ENCODE measurements at places on chromosomes 7 and 10.

GRCh38 chr10:50592961-50593418 is 30.8 kb downstream of the SGMS1 start:
- DNase-seq = no peak

DNA sequence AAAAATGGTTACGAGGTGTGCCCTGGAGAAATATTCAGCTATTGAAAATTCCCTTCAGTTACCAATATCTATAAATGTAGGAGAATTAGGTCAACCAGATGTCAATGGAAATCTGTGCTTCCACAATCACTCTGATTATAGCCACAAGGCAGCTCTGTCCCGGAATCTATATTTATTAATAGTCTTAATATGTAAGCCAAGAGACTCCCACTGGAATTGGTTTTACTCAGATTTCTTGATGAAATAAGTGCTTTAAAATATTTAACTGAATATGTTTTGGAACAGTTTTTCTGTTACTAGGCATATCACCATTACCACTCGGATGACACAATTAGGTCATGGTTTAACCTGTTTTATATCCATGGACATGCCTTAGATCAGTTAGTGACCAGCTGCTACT is 169.6 kb downstream of the POM121L12 start:
- DNase-seq = no peak

DNA sequence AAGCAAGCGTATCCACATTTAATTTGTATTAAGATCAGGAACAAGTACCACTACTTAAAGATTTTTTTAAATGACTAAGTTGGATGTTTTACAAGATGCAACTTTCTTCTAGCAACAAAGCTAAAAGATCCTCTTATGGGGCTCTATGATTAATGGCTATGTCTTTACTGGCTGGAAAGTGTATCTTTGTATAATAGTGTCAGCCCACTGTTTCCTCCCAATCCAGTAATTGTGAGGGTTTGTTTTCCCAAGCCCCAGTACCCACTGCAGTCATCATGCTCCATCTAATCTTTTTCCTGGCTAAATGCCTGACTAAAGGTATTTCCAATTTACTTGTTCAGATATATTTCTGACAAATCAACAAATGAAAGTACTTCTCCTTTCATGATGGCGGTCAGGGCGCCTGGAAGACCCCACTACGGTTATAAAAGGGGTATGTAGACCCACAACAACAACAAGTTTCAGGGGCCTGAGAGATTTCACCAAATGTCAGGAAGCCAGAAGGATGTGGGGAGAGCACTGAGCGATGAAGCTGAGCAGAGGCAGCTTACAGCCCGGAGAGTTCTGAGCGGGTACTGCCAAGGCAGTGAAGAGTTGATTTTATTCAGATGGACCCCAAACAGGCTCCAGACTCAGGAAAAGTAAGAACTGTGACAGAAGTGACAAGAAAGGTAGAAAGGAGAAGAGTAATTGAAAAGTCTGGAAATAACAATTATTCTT is 222.6 kb upstream of the KLF14 start:
- DNase-seq = no peak

DNA sequence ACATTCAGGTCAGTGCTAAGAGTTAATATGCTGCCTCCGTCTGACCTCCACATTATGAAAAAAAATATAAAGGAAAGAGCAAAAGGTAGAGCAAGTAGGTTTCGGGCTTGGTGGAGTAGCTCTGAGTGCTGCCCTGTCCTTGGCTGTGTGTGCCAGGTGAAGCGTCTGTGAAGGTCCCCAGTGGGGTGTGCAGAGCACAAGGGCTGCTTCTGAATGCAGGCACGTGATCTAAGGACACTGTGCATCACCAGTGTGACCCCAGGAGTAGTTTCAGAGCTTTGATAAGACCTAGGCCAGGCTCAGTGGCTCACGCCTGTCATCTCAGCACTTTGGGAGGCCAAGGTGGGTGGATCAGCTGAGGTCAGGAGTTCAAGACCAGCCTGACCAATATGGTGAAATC is 36.0 kb downstream of the KLF6 start:
- DNase-seq = no peak

- DNase-seq = no peak
Measured at GRCh38 chr7:15782656-15783055, 96.2 kb upstream of the MEOX2 start.

- DNase-seq = no peak
Measured at GRCh38 chr10:73983096-73984047, 14.5 kb upstream of the VCL start.

DNA sequence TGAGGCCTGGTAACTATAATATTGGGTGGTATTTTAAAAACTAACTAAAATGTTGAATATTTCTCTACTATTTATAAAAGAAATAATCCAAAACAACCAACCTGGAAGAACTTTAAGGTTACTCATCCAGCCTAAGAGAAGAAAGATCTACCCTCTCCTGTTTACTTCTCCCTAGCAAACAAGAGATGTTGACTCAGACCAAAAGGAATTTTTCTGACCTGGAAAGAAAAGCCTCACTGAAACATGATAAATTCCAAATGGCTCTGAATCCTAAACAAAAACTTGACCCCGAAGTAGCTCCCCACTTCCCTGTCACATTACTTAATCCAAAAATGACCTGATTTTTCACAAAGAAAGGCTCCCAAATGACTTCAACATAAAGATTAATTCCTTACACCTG is 101.2 kb downstream of the PARD3 start:
- no peak for DNase-seq

- DNase-seq = no peak
Measured at GRCh38 chr7:135168001-135168400, 2.5 kb downstream of the CYREN start.

GRCh38 chr10:125081931-125082330 is 78.4 kb downstream of the CTBP2 start:
- no peak for DNase-seq

DNA sequence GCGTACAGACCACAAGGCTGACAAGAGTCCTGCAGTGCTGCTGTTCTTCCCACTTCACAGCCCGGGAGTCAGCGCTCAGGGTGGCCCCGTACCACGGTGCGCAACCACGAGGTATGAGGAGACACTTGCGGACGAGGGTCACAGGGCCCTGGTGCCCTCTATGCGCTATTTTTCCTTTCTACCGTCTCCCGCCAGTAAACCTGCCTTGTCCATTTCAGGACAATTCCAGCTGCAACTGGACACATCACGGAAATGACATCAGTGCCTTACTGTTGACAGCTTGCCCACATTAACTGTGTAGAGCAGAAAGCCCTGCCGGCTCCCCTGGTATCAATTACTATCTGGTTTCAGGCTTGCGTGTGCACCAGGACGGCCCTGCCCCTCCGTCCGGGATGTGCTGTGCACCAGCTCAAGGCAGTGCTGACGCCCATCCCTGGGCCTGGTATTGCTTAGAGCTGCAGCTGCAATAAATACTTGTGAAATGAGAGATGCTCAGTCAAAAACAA is 65.1 kb downstream of the ZRANB1 start:
- no peak for DNase-seq

GRCh38 chr7:131753620-131754222 is 197.3 kb upstream of the PODXL start:
- DNase-seq = no peak

DNA sequence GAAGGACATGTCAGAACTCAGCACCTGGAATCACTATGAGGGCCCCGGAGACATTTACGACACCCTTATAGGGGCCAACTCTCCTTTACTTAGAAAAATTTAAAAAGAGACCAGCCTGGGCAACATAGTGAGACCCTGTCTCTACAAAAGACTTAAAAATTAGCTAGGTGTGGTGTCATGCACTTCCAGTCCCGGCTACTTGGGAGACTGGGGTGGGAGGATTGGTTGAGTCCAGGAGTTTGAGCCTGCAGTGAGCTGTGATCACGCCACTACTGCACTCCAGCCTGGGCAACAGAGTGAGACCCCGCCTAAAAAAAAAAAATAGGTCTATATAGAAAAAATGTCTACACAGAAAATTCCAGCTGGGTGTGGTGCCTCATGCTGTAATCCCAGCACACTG is 7.5 kb upstream of the CYTH3 start:
- no peak for DNase-seq

GRCh38 chr7:22577470-22578001 is 77.5 kb upstream of the STEAP1B start:
- peak; percentile 86 for DNase-seq

DNA sequence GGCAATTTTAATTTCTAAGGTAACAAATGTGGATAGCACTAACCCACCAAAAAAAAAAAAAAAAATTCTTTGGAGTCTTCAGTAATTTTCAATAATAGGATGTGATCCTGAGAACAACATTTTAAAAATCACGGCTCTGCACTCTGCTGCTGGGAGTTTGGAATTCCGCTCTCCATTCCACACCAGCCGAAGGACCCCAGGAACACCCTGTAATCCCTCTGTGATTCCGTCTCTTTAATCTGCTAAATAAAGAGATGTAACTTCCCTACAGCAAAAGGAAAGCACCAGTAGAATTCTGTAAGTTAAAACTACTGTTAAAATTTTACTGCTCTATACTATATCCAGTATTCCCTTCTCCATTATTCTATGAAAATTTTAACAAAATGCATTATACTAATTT is 284.5 kb downstream of the PTPRN2 start:
- no peak for DNase-seq

- no peak for DNase-seq
Measured at GRCh38 chr10:13089345-13089744, 10.6 kb upstream of the OPTN start.

- DNase-seq = no peak
Measured at GRCh38 chr10:93074597-93075368, 1.1 kb downstream of the CYP26A1 start.

DNA sequence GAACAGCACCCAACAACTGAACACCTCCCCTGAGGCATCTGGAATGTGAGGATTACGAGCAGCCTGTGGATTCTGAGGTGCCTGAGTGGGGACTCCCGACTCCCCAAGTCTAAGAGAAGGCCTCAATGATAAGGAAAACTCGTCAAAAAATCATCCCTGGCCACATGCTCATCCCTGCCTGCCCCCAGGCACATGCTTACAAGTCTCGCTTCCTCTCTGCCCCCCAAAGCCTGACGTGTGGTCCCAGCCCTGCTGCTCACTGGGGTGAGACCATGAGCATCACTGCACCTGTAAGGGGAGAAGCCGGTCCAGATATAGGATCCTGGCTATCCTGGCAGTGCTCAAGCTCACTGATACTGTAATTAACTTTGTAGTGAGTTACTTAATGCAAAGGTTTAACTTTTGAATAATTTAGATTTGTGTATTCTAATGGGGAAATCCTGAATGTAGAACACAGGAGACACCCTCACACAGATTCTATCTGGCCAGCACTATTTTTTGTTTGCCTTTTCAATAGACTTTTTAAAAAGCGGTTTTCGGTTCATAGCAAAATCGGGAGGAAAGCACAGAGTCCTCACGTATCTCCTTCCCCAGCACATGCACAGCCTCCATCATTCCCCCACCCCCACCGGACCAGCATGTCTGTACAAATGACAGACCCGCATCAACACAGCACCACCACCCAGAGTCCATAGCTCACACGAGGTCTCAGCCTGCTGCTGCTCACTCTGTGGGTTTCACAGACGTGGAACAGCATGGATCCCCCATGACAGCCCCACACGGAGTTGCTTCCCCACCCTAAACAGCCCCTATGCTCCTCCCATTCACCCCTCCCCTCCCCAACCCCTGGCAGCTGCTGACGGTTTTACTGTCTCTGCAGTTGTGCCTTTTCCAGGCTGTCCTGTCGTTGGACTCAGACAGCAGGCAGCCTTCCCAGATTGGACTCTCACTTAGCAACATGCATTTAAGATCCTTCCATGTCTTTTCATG is 167.9 kb downstream of the DIP2C start:
- DNase-seq = no peak

GRCh38 chr10:75358835-75359421 is 42.6 kb downstream of the ZNF503 start:
- no peak for DNase-seq

- no peak for DNase-seq
Measured at GRCh38 chr10:11698691-11699549, 43.3 kb upstream of the ECHDC3 start.

DNA sequence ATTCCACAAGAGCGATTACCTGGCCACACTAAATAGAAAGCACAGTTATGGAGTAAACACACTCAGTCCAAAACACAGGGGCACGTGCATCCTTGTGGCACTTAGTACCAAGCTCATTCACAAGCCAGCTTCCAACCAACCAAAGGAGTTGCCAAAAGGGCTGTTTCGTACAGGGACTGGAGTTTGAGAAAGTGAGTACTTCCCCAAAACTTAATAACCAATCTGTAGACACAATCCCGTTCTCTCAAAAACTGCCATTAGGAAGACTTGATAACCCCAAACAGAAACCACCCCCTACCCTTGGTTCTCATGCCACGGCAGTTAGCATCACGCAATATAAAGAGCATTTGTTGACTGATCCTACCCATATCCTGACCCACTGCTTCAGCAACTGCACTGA is 166.2 kb upstream of the ASAH2 start:
- DNase-seq = no peak

DNA sequence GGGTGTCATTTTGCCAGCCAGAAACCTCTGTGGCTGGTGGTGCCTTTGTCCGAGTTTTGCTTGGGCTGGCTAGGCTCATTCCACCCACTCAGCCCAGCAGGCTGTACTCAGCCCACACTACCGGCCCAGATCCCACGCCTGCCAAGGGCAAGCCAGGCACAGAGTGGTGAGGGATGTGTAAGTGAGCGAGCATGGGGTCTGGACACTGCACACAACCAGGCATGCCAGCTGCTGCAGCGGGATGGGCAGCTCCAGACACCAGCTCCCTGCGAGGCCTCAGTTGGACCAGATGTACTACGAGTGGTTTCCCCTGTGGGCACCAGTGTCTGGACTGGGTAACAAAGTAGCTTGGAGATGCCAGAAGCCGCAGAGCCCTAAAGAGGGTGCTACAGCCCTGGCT is 134.2 kb upstream of the C7orf33 start:
- DNase-seq = no peak

DNA sequence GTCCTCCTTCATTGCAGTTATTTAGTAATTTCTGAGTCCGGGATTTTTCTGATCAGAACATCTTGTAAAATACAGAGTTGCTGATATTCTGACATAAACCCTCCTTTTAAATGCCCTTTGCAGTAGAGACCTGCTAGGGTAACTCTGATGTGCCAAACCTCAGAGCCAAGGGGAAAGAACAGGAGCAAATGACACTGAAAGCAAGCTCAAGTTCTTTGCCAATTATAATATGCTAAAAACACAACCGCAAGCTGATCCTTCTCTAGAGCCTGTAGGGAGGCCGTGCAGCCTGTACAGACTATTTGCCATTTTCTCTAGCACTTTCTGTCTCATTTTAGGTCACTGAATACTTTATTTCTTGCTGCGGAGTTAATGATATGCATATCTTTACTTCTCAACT is 240.4 kb downstream of the CAMK1D start:
- no peak for DNase-seq
